Fibroblast of skin of right biceps (primary cell): ENCODE measurements at places on chromosomes 3 and 15.

DNA sequence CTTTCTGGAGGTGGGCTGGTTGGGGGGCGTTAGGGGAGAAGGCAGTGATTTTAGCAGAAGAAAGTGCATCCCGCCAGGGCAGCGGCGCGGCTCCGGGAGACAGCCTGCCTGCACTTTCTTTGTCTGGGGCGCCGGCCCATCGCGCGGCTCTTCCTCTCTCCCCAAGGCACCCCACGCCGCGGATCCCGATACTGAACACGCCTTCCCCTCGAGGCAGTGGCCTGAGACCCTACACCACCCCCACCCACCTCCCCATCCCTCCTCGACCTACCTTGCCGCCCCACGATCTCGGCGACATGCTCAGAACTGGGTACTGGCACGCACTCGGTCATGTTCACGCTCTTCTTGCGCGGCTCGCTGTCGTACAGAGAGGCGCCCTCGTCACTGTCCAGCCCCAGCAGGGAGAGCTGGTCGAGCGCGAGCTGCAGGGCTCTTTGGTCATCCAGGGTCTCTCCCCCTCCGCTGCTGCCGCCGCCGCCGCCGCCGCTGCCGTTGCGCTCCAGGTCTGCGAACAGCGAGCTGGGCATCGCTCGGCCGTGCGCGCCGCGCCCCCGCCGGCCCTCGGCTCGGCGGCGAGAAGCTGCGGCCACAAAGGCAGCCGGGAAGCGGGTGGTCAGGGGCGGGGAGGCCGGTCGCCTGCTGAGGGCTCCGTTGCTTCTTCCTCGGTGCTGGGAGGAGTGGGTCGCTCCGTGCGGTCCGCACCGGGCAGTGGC, 483 bp downstream of the MEX3B start:
- peak; percentile 50 for DNase-seq

GRCh38 chr15:39030291-39031070, 465.9 kb upstream of the RASGRP1 start:
- DNase-seq, result peak; percentile 62

DNA sequence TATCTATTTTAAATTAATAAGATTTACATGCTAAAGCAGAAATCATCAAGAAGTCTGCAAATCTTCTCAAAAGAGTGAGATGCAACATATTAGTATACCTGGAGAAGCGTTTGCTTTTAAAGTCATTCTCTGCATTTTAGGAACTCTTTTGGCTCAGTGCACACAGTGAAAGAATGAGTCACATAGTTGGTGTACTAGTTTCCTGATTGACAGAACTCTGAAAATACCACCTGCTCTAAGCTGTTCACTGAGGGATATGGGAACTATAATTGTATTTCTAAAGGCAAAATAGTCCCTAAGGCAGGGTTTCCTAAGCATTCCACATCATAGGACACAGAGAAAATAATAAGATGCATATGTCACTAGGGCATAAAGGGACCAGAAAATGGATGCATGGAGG, 838.5 kb downstream of the DIPK2A start:
- no peak for DNase-seq

GRCh38 chr3:7881946-7882345, 619.7 kb upstream of the LMCD1 start:
- no peak for DNase-seq

DNA sequence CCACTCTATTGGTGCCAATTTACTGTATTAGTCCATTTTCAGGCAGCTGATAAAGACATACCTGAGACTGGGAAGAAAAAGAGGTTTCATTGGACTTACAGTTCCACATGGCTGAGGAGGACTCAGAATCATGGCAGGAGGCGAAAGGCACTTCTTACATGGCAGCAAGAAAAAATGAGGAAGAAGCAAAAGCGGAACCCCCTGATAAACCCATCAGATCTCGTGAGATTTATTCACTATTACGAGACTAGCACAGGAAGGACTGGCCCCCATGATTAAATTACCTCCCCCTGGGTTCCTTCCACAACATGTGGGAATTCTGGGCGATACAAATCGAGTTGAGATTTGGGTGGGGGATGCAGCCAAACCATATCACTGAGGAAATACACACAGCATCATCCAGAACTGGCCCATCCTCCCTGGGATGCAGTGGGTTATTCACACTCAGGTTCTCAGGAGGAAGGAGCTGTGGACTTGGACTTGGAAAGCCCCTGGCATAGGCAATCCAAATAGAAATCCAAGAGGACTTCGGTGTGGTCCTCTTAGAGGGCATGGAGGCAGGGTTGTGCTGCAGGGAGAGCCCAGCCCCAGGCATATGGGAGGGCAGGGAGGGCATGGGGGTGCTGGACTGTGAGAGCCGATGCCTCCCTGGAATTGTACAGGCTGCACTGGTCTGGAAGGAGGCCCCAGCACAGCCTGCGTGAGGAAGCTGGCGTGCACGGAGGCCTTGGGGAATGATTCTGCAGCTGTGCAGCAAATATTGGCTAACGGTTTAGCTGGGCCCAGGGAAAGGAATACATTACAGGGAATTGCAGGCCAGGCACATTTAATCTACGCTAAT, 62.9 kb downstream of the EFCAB12 start:
- no peak for DNase-seq

- DNase-seq, result no peak
These were observed 215.6 kb upstream of the VEPH1 start for GRCh38 chr3:157718800-157719199.

DNA sequence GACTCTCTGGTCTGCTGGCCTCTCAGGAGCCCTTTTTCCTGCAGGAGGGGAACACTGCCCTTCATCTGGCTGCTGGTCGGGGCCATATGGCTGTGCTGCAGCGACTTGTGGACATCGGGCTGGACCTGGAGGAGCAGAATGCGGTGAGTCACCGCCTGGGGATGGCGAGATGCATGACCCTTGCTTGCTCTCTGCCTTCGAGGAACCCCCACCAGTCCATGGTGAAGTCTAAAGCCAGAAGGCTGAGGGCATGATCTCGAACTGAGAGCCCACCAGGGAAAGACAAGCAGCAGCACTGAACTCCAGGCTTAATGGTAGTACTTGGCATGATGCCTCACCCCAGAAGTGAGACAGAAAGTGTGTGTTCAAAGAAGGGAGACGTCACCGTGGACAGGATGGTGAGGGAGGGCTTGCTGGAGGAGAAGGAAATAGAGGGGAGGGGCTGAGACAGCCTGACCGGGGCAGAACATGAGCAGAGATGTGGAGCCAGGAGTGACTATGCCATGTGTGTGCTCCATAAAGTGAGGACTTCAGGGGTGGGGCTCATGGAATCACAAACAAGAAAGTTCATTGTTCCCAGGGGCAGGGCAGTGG, 19.2 kb downstream of the ANKDD1A start:
- DNase-seq, result peak; percentile 19

- no peak for DNase-seq
These were observed 57.9 kb downstream of the EPHB1 start for GRCh38 chr3:134852893-134853351.

- no peak for DNase-seq
These were observed 46.7 kb upstream of the CBLB start for GRCh38 chr3:105915524-105915923.

- peak; percentile 1 for DNase-seq
These were observed 195.6 kb downstream of the ZBBX start for GRCh38 chr3:167184511-167184910.

GRCh38 chr15:81133782-81134461, at the start of gene CFAP161:
Gene CFAP161 (plus strand): TSS chr15:81134270. CDS start chr15:81134330, 60 bp downstream.
- DNase-seq, result peak; percentile 83

GRCh38 chr15:96153929-96154328, 176.6 kb upstream of the NR2F2 start:
- DNase-seq, result no peak
